Activated CD4-positive, alpha-beta T cell treated with anti-CD3 and anti-CD28 coated beads for 48 hours (primary cell): ENCODE measurements at places on chromosomes 11 and 22.
A peak's percentile ranks its signal among the peaks of the same experiment; 100 is the strongest.

- DNase-seq, result no peak
Observed at GRCh38 chr11:61910187-61911127, 6.9 kb downstream of the RAB3IL1 start.

DNA sequence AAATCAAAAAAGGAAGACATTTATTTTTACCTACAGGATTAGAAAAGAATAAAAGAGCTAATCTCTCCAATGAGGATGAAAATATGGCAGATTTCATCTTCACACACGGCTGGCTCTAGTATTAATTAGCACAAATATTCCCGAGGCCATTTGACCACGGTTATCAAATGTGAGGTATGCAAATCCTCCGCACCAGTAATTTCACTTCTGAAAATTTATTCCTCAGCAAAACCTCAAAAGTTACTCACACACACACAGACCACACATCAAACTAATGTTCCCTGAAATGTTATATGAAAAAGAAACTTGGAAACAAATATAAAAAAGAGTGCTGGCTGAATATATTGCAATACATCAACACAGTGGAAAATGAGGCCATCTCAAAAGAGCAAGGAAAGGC lies 32.8 kb downstream of the CELSR1 start:
- DNase-seq, result no peak

GRCh38 chr11:20376162-20376730 lies 11.3 kb upstream of the PRMT3 start:
- no peak for DNase-seq

- DNase-seq, result no peak
Observed at GRCh38 chr22:26573026-26573662, 16.8 kb downstream of the TPST2 start.

- no peak for DNase-seq
Observed at GRCh38 chr11:64265176-64266160, 14.1 kb downstream of the PLCB3 start.

- no peak for DNase-seq
Observed at GRCh38 chr22:39818094-39818493, 75.5 kb downstream of the ENTHD1 start.

- DNase-seq, result no peak
Observed at GRCh38 chr11:79939111-79939510, 498.3 kb upstream of the TENM4 start.

- no peak for DNase-seq
Observed at GRCh38 chr11:65882120-65883057, 2.8 kb downstream of the CTSW start.

DNA sequence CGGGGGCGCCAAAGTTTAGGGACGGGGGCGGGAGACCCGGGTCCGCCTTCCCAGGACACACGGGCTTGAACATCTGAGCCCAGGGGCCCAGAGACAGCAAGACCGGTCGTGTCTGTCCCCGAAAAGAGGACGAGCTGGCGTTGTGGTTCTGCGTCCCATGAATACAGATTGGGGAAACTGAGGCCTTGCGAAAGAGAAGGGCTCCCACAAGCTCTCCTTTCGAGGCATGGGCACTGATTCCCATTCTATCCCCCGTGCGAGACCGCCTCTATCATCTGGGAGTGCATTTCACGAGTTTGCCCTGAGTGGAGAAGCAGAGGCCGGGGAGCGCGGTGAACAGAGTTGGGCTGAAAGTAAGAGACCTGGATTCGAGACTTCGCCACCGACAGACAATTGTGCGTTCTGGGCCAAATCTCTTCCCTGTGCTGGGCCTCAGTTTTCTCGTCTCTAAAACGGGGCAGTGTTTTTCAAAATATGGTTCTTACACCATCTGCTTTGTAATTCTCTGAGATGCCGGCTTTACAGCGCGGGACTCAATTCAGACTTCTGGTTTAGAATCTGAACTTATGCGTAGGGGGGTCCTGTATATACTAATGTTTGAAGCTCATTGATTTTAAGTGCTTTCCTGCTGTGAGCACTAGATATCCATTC lies 471 bp downstream of the RNF185 start:
- peak; percentile 17 for DNase-seq

- no peak for DNase-seq
Observed at GRCh38 chr11:117205211-117205818, 6.1 kb downstream of the TAGLN start.

GRCh38 chr11:126426820-126427749 lies 71.6 kb downstream of the ST3GAL4 start:
- no peak for DNase-seq

DNA sequence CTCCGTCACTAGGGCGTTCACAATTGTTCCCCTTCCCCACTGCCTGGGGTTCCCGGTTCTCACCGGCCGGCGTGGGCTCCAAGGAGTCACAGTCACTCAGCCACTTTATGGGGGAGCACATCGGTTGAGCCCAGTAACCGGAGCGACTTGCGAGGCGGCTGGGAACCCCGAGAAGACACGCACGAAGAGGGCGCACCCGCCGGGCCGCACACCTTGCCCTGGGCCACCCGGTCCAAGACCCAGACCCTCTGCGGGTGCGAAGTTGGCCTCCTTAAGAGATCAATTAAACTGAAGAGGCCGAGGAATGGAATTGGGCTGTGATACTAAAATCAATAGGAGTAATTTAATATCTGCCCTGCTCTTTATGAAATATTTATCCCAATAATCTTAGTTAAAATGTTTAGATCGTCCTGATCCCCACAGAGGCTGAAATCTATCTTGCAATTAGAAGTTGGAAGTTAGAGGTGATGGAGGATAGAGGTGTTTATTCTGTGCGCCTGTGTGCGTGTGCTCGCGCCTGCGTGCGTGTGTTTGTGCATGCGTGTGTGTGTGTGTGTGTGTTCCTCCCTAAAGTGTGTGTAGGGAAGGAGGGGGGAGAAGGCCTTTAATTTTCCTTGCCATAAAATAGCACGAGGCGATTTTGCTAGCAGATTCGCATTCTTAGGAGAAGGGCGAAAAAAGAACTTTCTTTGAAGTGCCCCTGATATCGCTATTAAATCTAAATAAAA lies 954 bp upstream of the MN1 start:
- DNase-seq, result peak; percentile 11

- no peak for DNase-seq
Observed at GRCh38 chr11:46905806-46906205, 12.5 kb downstream of the LRP4 start.

DNA sequence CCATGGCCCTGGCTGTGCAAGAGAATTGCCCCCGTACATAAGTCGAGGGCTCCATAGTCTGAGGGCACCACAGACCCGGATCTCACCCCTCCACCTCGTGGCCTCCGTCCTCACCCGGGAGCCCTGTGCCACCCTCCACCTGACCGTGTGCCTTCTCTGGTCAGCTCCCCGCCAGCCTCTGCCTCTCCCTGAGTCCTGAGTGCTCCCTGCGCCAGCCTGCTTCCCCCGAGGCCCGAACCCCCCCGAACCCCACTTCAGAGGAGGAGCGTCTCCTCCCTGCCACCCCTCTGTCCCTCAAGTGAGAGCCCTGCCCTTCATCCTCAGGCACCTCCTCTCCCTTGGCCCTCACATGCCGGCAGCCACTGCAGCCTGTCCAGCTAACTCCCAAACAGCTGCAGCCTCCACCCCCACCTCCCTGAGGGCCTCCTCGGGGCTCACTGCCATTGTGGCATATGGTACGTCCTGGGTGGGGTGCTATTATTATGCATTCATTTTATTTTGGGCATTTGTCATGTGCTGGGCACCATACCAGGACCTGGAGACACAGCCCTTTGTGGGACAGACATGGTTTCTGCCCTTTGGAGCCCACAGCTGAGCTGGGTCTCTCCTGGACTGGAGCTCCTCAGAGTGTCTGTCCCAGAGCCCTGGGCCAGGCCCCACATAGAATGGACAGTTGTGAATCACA lies 67.2 kb downstream of the MYO7A start:
- DNase-seq, result no peak

DNA sequence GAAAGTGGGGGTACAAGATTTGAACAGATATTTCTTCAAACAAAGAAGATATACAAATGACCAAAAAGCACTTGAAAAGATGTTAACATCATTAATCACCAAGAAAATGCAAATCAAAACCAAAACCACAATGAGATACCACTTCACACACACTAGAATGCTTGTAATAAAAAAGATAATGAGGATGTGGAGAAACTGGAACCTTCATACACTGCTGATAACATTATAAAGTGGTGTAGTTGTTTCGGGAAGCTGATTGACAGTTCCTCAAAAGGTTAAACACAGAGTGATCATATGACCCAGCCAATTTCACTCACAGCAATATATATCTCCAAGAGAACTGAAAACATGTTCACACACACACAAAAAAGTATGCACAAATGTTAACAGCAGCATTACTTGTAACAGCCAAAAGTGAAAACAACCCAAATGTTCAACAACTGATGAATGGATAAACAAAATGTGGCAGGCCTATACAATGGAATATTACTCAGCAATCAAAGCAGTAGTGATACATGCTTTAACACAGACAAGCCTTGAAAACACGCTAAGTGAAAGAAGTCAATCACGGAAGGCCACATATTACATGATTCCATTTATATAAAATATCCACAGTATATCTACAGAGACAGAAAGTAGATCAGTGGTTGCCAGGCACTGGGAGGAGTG lies 15.1 kb downstream of the PITPNB start:
- DNase-seq, result no peak

DNA sequence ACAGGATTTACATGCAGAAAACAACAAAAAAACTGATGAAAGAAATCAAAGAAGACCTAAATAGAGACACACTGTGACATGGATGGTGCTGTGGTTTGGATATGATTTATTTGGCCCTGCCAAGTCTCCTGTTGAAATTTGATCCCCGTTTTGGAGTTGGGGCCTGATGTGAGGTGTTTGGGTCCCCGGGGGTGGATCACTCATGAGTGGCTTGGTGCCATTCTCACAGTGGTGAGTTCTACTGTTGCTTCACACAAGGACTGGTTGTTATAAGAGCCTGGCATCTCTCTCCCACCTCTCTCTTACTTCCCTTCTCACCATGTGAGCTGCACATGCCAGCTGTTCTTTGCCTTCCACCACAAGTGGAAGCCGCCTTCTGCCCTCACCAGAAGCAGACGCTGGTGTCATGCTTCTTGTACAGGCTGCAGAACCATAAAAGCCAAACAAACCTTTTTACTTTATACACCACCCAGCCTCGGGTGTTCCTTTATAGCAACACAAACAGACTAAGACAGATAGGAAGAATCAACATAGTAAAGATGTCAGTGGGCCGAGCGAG lies 7.8 kb upstream of the RTL6 start:
- no peak for DNase-seq

- no peak for DNase-seq
Observed at GRCh38 chr11:129592191-129592590, 216.5 kb downstream of the BARX2 start.

DNA sequence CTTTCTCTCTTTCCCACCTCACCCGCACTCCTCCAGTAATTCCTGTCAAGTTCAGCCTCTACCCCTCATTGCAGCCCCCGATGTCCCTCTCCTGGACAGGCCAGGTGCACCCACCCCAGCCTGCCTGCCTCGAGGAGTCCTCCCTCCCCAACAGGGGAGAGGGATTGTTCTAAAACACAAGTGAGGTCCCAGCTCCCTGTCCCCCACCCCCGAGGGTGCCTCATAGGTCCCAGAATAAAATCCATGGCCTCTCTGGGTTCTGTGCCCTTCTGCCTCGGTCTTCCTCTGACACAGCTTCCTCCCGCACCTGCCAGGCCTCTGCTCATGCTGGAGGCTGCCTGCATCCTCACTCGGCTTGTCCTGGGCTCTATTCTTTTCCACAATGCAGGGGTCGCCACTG lies 720.1 kb downstream of the BRD1 start:
- DNase-seq, result no peak

DNA sequence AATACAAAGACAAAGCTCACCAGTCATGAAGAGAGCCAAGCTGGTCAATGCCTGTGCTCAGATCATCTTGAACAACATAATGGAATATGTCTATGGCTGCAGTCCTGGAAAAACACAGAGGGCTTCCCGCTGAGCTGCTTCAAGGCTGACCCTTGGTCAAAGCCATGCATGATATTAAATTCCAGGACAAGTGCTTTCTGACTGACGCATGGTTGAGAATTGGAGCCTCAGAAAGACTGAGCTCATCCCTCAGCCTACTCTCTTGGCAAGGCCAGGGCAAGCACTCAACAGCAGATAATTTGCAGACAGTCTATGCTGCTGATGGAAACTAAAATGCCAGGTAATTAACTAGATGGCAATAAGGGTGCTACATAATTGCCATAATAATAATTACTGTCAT lies 89.2 kb downstream of the GALNT18 start:
- no peak for DNase-seq
